Body of pancreas (tissue), 4 donors: ENCODE measurements at places on chromosomes 3 and 15.

GRCh38 chr3:21484057-21484827, 266.8 kb downstream of the ZNF385D start:
- no peak overlapping the region for H3K4me3 ChIP-seq
- no peak overlapping the region for H3K27ac ChIP-seq
- H3K36me3 ChIP-seq, result no peaks in the 10 kb centered on the region
- peak; percentile 67 for DNase-seq

DNA sequence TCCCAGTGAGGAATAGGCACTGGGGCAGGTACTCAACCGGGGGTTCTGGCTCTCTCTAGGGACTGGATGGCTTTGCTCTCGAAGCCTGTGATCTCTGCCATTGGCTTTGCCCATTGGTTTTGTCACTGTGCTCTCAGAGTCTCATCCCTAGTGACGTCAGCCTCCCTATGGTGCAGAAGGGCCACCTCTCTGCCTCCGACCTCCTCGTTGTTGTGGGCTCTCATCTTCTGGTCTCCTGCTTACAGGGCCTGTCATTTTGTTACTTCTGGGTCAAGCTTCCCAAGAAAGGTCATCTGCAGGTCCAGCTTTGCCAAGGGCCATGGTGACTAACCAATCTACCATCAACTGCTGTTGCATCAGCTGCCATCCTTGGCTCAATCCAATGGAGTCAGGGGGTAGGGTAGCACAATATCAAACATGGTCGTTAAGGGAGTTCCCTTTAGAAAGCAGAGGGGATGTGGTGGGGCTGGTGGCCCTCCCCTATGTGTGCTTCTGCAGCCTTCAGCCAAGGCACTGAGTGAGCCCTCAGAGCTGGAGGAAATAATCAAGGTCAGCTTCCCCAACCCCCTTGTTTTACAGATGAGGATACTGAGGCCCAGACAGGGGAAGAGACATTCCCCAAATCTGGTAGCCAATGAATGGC, 13.4 kb upstream of the RAD18 start:
- H3K36me3 ChIP-seq, result no peaks in the 10 kb centered on the region

DNA sequence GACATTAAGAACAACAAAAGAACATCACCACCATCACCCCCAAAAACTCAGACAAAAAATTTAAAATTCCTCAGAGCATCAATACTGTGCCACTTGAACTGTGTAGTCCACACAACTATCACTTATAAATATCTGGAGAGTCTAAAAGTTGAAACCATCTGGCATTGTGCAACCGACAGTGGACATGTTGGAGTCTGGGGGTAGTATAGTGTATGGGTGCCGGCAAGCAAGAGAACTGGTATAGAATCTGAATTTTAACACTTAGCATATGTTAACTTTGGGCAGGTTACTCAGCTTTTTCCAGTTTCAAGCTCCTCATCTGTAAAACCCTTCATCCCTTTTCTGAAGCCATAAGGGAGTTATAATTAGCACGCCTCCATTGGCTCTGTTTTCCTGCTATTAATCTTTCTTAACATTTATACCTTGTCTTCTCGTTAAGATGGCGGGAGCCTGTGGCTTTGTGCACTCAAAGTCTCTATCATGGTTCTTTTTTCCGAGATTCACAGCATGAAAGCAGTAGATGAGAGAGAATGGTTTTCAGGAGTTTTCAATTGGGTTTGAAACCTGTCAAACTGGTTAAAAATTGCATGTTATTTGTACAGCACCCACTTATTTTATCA, 255.7 kb upstream of the TBL1XR1 start:
- H3K27ac ChIP-seq, result no peak overlapping the region
- no peak overlapping the region for H3K4me3 ChIP-seq
- no peak for DNase-seq
- no peaks in the 10 kb centered on the region for H3K27me3 ChIP-seq
- no peaks in the 10 kb centered on the region for H3K4me1 ChIP-seq

GRCh38 chr3:50610992-50611463, 546 bp downstream of the CISH start:
- H3K4me1 ChIP-seq, result peaks cover 75% of the 10 kb centered on the region
- H3K36me3 ChIP-seq, result no peaks in the 10 kb centered on the region
- peak overlapping the region; percentile 85 for H3K27ac ChIP-seq
- peak overlapping the region; percentile 44 for H3K4me3 ChIP-seq
- H3K27me3 ChIP-seq, result no peaks in the 10 kb centered on the region

GRCh38 chr3:33401781-33402180, 38.4 kb downstream of the UBP1 start:
- H3K4me1 ChIP-seq, result no peaks in the 10 kb centered on the region
- peaks cover 34% of the 10 kb centered on the region for H3K36me3 ChIP-seq
- no peak overlapping the region for H3K27ac ChIP-seq
- H3K4me3 ChIP-seq, result no peak overlapping the region
- DNase-seq, result no peak

GRCh38 chr15:62867844-62868243, 174.7 kb upstream of the TPM1 start:
- no peaks in the 10 kb centered on the region for H3K36me3 ChIP-seq
- no peak overlapping the region for H3K4me3 ChIP-seq
- no peak for DNase-seq
- no peaks in the 10 kb centered on the region for H3K27me3 ChIP-seq
- no peaks in the 10 kb centered on the region for H3K4me1 ChIP-seq

- no peak overlapping the region for H3K27ac ChIP-seq
- H3K4me1 ChIP-seq, result no peaks in the 10 kb centered on the region
- no peak for DNase-seq
- no peaks in the 10 kb centered on the region for H3K27me3 ChIP-seq
- H3K36me3 ChIP-seq, result no peaks in the 10 kb centered on the region
Measured at GRCh38 chr15:31308185-31308639, 18.4 kb upstream of the KLF13 start.

GRCh38 chr3:194396859-194397756, 2.0 kb downstream of the GP5 start:
- H3K4me1 ChIP-seq, result peaks cover 21% of the 10 kb centered on the region
- DNase-seq, result no peak
- H3K4me3 ChIP-seq, result no peak overlapping the region

GRCh38 chr3:70011582-70011981, 12.0 kb downstream of the SAMMSON start:
- H3K27ac ChIP-seq, result no peak overlapping the region
- peaks cover 10% of the 10 kb centered on the region for H3K4me1 ChIP-seq

DNA sequence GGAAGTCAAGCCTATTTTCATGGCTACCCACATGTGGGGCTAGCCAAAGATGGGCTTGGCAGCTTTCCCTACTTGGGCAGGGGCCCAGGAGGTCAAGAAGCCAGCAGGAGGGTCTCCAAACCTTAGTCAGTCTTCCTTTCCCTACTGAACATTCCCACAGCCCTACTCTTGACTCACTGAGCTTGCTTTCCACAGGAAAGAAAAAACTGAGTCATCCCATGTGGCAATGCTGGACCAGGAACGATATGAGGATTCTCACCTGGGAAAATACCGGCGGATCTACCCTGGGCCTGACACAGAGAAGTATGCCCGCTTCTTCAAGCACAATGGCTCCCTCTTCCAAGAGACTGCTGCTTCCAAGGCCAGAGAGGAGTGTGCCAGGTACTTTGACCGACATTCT, 3.7 kb upstream of the NGRN start:
- no peaks in the 10 kb centered on the region for H3K36me3 ChIP-seq
- no peaks in the 10 kb centered on the region for H3K27me3 ChIP-seq
- H3K4me1 ChIP-seq, result peaks cover 13% of the 10 kb centered on the region

GRCh38 chr15:68373028-68373427, 58.9 kb downstream of the ITGA11 start:
- DNase-seq, result no peak
- no peaks in the 10 kb centered on the region for H3K27me3 ChIP-seq
- no peak overlapping the region for H3K4me3 ChIP-seq
- no peak overlapping the region for H3K27ac ChIP-seq

GRCh38 chr3:35908366-35909232, 269.3 kb downstream of the ARPP21 start:
- no peak overlapping the region for H3K27ac ChIP-seq
- no peaks in the 10 kb centered on the region for H3K36me3 ChIP-seq
- H3K27me3 ChIP-seq, result no peaks in the 10 kb centered on the region

GRCh38 chr3:160545504-160545871, 19.9 kb downstream of the KPNA4 start:
- H3K27ac ChIP-seq, result no peak overlapping the region
- no peaks in the 10 kb centered on the region for H3K27me3 ChIP-seq
- no peak for DNase-seq
- no peaks in the 10 kb centered on the region for H3K36me3 ChIP-seq

DNA sequence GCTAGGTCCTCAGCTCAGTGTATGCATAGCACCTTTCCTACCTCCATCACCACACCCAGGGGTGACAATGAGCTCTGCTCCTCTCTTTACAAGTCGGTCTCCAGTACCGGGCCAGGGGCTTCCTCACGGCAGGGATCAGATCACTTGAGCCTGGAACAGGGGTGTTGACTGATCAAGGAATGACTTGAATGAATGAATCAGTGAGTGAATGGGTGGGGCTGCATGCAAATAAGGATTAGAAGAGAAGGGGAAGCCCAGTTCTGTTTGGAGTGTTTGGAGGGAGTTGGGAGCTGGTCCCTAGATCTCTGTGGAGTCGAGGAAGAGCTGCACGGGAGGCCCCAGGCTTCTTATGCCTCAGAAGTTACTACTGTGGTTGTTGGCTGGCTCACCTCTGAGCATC, 87.0 kb downstream of the TMEM266 start:
- H3K27ac ChIP-seq, result no peak overlapping the region
- no peaks in the 10 kb centered on the region for H3K36me3 ChIP-seq
- H3K27me3 ChIP-seq, result no peaks in the 10 kb centered on the region

GRCh38 chr3:132545471-132545870, 51.6 kb upstream of the ACKR4 start:
- peaks cover 39% of the 10 kb centered on the region for H3K4me1 ChIP-seq
- DNase-seq, result no peak
- no peak overlapping the region for H3K4me3 ChIP-seq
- no peaks in the 10 kb centered on the region for H3K27me3 ChIP-seq
- H3K36me3 ChIP-seq, result no peaks in the 10 kb centered on the region
- no peak overlapping the region for H3K27ac ChIP-seq

GRCh38 chr3:17151598-17152373, 267.0 kb downstream of the PLCL2 start:
- H3K36me3 ChIP-seq, result no peaks in the 10 kb centered on the region
- no peak for DNase-seq
- H3K4me3 ChIP-seq, result no peak overlapping the region
- H3K27ac ChIP-seq, result no peak overlapping the region
- H3K27me3 ChIP-seq, result no peaks in the 10 kb centered on the region
- no peaks in the 10 kb centered on the region for H3K4me1 ChIP-seq

DNA sequence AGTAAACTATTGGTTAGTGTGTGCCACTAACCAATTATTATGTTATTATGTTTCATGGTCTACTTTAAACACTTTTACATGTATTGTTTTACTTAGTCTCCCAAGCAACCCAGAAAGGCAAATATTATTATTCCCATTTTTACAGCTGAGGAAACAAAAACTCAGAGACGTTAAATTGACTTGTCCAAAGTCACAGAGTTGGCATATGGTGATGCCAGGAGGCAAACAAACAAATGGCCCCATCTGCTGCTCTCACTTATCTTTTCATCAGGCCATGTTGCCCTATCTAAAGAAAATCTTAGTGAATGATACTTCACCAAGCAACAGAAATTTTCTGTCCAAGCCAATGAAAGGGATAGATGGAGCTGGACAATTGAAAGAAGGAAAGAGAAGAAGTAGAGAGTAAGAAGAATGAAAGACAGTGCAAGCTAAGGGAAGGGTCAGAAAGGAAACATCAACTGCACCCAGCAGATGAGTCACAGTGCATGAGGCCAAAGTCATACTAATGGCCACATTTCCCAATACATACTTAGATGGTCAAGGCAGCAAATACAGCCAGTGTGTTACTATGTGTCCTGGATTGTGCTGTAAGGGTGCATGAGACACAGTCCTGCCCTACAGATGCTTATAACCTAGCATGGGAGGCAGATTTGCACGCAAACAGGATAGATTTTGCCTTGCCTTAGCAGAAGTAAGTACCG, 266.9 kb downstream of the KCNMB2 start:
- no peak for DNase-seq
- H3K4me3 ChIP-seq, result no peak overlapping the region
- no peaks in the 10 kb centered on the region for H3K4me1 ChIP-seq
- no peak overlapping the region for H3K27ac ChIP-seq
- H3K27me3 ChIP-seq, result no peaks in the 10 kb centered on the region

DNA sequence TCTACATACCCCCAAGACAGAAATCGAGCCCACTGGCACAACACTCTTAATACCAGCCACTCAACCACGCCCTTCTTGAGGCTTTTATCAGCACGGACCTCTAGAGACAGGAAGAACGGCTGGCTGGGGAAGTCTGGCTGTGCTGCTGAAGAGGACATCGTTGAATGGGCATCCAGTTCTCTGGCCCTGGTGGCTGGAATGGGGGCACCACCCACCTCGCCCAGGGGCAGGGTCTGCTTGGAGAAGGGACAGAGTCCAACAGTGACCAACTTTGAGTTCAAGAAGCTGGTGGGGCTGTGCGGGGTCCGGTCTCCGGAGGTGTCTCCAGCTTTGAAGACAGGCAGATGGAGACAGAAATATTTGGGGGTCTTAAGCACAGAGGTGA, 77.5 kb downstream of the ATP10A start:
- DNase-seq, result no peak
- no peaks in the 10 kb centered on the region for H3K4me1 ChIP-seq
- no peak overlapping the region for H3K27ac ChIP-seq
- no peaks in the 10 kb centered on the region for H3K27me3 ChIP-seq
- H3K4me3 ChIP-seq, result no peak overlapping the region

DNA sequence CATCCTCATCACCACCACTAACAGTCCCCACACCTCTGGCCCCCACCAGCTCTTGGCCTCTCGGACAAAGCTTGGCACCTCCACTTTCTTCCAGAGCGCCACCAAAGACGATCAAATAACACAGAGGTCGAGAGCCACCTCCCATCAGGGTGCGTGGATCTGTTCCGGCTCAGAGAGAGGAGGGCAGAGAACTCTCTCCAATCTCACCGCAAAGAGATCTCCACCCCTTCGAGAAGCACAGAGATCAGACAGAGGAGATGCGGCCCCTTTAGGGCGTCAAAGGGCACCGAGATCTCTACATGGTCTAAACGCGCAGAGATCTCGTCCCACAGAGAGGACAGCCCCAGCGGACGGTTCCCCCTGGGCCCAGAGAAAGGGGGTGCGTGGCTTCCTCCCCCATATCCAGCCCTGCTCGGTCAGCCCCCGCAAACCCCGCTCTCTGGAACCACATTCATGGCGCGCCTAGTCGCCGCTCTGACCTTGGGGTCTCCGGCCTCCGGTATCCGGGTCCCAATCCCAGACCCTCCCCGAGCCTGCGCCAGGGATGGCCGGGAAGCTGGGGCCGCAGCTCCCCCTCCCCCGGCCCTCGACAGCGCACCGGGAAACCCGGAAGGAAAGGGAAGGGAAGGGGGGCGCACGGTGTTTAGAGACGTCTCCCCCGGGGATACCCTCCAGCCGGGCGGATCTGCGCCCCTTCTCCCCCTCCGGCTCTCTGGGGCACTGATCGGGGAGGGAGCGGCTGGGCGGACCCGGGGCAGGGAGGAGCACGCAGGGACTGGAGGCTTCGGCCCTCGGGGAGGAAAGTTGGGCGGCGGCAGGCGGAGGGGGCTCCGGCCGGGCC, 608 bp downstream of the SCN5A start:
- H3K4me1 ChIP-seq, result peaks cover 22% of the 10 kb centered on the region
- DNase-seq, result no peak
- H3K27ac ChIP-seq, result no peak overlapping the region
- no peaks in the 10 kb centered on the region for H3K36me3 ChIP-seq
